ENCODE measurements at places on chromosomes 6 and 20.

GRCh38 chr6:4906293-4907276 is 97.3 kb downstream of the RPP40 start:
- no peak for DNase-seq

GRCh38 chr6:31540640-31541039 is 1.2 kb downstream of the DDX39B start:
- no peak for DNase-seq

- DNase-seq = no peak
These were observed 43.6 kb downstream of the REPS1 start for GRCh38 chr6:138944412-138944811.

DNA sequence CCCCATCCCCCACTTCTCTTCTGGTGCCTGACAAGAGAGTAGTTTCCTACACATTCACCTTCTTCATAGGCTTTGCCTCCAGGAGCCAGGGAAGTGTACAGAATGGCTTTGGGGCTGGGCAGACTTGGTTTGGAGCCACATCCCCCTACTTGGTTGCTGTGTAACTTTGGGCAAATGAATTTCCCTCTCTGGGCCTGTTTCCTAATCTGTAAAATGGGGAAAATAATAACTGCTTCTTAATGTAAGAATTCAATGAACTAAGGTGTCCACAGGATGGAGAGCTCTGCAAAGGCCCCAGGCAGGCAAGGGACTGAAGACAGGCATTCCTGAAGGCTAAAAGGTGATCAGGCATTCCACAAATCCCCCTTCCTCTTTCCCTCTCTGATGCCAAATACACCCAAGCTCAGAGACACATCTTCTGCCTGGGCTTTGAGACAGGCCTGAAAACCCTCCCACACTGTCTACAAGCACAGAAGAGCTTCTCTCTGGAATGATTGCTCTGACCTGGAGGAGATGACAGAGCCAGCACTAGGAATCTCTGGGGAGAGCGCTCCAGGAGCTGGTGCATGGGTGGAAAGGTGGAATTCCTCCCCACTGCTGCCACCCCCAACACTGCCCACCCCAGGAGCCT is 6.9 kb upstream of the C20orf203 start:
- no peak for DNase-seq

GRCh38 chr20:32205843-32206759 is 1.4 kb downstream of the PLAGL2 start:
- no peak for DNase-seq

DNA sequence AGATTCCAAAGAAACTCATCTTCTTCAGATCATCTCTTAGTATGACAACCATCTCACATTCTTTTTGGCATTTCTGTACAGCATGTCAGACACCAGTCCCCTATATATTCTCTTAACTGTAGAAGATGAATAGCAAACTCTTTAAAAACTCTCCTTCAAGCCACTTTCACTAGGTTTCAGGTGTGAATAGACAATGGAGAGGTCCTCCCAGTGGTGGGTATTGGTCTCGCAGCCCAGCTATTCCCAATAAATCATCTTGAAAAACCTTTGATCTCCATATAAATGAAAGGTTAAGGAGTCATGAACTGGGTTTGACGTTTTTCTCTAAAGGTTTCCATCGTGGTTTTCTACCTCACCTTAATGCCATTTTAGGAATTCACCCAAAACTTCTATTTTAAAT is 180.0 kb downstream of the GJA1 start:
- no peak for DNase-seq

- DNase-seq = no peak
These were observed 495 bp downstream of the FAM83B start for GRCh38 chr6:54846857-54847674.

DNA sequence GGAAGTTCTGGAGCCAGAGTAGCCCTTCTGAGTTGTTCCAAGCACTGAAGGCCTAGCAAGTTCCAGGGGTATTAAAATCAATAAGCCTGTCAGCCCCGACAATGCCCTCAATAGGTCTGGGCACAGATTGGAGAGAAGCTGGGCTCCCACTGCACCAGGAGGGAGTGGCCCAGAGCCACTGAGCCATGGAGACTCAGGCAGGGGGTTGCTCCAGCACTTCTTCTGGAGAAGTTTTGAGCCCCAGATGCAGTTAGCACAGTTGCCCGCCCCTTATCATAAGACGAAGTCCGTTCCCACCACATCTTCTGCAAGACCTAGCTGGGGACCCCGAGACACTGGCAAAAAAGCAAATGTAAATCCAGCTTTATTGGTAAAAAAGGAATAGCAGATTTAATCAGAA is 13.0 kb downstream of the DEFB132 start:
- DNase-seq = no peak

DNA sequence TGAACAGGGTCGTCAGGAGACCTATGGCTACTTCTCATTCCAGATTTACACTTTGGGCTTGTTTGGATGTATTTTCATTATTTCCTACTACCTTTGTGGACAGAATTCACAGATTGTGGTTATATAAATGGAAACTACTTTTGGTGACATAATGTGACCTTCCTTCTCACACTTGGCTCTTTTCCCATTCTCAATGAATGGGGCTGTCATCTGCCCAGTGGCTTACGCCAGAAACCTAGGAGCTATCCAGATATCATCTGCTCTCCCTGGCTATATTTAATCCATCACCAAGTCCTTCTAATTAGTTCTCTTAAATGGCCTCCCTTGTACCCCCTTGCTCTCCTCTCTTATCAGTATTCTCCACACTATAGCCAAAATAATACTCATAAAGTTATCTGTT is 1606.8 kb downstream of the KHDRBS2 start:
- DNase-seq = no peak

DNA sequence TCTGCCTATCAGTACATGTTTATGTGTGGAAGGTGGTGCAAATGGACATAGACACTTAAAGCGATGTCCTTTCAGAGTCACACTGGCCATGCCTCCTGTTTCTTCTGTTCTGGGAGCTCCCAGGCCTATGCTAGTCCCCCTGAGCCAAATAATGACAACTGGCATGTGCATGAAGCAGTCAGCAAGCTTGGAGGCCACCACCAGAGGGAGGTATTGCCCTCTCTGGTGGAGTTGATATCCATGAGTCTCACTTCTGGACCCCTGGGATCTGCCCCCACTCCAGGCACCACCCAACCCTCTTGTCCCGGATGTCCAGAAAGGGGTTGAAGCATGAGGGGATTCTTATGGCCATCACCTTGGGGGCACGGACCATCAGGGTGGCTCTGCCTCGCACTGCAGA is 172.2 kb downstream of the AIG1 start:
- no peak for DNase-seq

- DNase-seq = no peak
These were observed 266.6 kb upstream of the BTBD3 start for GRCh38 chr20:11651138-11651537.

- no peak for DNase-seq
These were observed 30.8 kb downstream of the CD164 start for GRCh38 chr6:109351231-109352130.

All from NCI-H774 (cell line).